ENCODE measurements at places on chromosomes 6 and 20.

DNA sequence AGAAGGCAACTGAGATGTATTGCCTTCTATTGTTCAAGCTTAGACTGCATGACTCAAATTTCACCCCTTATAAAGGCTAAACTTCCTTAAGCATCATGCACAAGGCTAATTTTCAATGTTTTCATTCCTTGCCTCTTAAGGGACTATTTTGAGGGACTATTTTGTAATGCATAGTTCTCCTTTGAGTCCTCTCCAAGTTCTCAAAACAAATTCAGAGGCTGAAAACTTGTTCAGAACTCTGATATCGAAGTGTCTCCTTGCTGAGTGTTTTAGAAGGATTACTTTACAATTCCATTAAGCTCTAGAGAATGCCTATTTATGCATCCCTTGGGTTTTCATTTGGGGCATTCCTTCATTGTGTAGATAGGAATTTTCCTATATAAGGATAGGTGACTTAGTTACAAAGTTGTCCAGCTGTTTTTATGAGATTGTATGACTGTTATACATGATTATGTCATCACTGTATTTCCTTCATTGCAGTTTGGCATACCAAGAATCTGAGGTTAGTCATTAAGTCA lies 41.7 kb downstream of the COL19A1 start:
- no peak overlapping the region for H3K4me3 ChIP-seq
- H3K27me3 ChIP-seq, result no peaks in the 10 kb centered on the region
- H3K36me3 ChIP-seq, result no peaks in the 10 kb centered on the region
- H3K27ac ChIP-seq, result no peak overlapping the region
- DNase-seq, result no peak

- no peak overlapping the region for H3K27ac ChIP-seq
- H3K27me3 ChIP-seq, result no peaks in the 10 kb centered on the region
- H3K4me3 ChIP-seq, result no peak overlapping the region
- no peaks in the 10 kb centered on the region for H3K36me3 ChIP-seq
- no peak for DNase-seq
These were observed 1.7 kb upstream of the TREM1 start for GRCh38 chr6:41288030-41288753.

DNA sequence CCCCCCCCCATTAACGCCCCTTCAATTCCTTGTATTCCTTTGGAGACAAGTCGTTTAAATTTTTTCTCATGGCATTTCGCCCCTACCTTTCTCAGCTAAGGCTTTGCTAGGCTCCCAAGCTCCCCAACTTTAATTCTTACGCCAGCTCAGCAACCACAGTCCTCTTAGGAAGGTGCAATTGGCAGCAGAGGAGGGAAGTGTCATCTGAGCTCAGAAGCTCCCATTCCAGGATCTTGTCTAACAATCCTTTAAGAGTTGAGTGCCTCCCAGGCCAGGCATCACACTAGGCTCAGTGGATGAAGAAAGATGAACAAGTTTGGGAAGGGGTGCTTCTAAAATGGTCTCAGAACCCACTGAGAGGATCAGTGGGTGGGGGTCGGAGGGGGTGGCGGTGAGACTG lies 131.2 kb upstream of the AKAP12 start:
- H3K27me3 ChIP-seq, result no peaks in the 10 kb centered on the region
- DNase-seq, result no peak
- H3K27ac ChIP-seq, result no peak overlapping the region
- no peaks in the 10 kb centered on the region for H3K36me3 ChIP-seq
- no peaks in the 10 kb centered on the region for H3K4me1 ChIP-seq

DNA sequence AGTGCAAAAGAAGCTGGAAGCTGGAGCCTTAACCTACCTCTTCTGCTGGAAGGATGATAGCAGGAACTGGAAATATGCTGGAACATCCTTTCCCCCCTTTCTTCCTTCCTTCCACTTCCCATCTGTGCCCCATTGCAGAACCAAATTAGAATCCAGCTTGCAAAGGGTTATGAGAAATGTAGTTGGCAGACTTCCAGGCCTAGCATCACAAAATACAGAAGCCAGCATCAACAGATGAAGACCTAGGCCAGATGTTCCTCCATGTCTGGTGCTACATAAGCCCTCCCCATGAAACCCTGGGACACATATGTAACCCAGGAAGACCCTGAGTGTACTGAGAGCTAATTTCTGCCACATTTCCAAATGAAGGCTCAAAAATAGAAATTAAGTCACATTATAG lies 40.0 kb upstream of the TFAP2B start:
- H3K4me3 ChIP-seq, result no peak overlapping the region
- no peaks in the 10 kb centered on the region for H3K36me3 ChIP-seq
- no peak for DNase-seq
- H3K27ac ChIP-seq, result no peak overlapping the region
- H3K4me1 ChIP-seq, result no peaks in the 10 kb centered on the region
- no peaks in the 10 kb centered on the region for H3K27me3 ChIP-seq

- H3K4me1 ChIP-seq, result no peaks in the 10 kb centered on the region
- no peaks in the 10 kb centered on the region for H3K27me3 ChIP-seq
- no peak for DNase-seq
- no peaks in the 10 kb centered on the region for H3K36me3 ChIP-seq
These were observed 140.9 kb downstream of the DLL1 start for GRCh38 chr6:170149681-170150589.

- no peaks in the 10 kb centered on the region for H3K36me3 ChIP-seq
- no peaks in the 10 kb centered on the region for H3K27me3 ChIP-seq
- DNase-seq, result no peak
- peak overlapping the region; percentile 41 for H3K27ac ChIP-seq
- H3K4me1 ChIP-seq, result peaks cover 37% of the 10 kb centered on the region
- H3K4me3 ChIP-seq, result no peak overlapping the region
These were observed 1.2 kb upstream of the PHACTR2 start for GRCh38 chr6:143676437-143677045.

DNA sequence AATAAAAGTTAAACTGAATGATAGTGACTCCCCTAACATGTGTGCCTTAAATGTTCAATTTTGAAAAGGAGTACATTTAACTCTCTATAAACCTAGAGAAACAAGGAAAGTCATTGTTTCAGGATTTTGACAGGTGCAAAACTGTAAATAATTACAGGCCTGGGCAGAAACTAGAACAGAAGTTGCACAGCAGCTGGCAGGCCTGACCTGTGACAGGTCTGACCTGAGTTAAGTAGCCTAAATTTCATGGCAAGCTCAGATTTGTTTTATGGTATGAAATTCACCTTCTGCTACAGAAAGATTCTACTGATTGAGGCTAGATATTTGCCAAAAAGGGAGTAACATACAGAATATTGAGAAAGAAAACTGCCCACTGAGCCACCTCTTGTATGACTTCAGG lies 166.1 kb downstream of the CDKAL1 start:
- no peak overlapping the region for H3K4me3 ChIP-seq
- H3K36me3 ChIP-seq, result no peaks in the 10 kb centered on the region
- H3K4me1 ChIP-seq, result no peaks in the 10 kb centered on the region

- no peak for DNase-seq
- H3K4me1 ChIP-seq, result no peaks in the 10 kb centered on the region
- no peak overlapping the region for H3K27ac ChIP-seq
- no peaks in the 10 kb centered on the region for H3K36me3 ChIP-seq
These were observed 118.9 kb upstream of the NXT1 start for GRCh38 chr20:23231561-23232218.

DNA sequence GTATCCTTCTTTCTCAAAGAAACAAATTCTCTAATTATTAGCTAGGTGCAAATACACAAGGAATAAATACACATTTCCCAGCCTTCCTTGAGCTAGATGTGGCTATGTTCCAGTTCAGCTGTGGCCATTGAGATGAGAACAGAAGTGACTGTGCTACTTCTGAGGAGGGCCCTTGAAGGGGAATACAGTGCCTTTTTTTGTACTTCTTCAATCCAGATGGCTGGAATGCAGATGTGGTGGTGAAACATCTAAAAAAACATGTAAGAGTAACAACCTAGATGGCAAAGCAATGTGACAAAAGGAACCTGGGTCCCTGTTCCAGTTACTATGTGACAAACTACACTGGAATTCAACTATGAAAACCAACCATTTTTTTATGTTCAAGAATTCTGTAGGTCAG lies 115.4 kb upstream of the DST start:
- DNase-seq, result no peak
- no peaks in the 10 kb centered on the region for H3K36me3 ChIP-seq
- H3K27me3 ChIP-seq, result no peaks in the 10 kb centered on the region

DNA sequence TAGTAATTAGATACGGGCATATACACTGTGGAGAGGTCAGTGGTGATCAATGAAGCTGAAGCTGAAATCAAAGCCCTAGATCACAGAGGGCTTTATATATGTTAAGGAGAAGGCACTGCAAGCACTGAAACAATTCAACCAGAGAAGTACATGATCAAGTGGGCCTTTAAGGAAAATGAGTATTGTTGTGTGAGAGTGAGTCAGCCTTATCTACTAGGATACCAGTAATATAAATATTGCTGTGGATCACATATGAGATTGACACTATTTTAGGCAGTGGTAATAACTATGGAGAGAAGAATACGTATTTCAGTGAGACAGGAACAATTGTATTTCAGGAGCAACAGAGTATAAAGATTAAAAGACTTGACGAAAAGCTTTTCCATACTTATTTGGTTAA lies 1172.2 kb upstream of the GJE1 start:
- no peaks in the 10 kb centered on the region for H3K36me3 ChIP-seq
- no peak overlapping the region for H3K4me3 ChIP-seq
- H3K27me3 ChIP-seq, result no peaks in the 10 kb centered on the region
